ENCODE measurements at places on chromosomes 11 and 22.

DNA sequence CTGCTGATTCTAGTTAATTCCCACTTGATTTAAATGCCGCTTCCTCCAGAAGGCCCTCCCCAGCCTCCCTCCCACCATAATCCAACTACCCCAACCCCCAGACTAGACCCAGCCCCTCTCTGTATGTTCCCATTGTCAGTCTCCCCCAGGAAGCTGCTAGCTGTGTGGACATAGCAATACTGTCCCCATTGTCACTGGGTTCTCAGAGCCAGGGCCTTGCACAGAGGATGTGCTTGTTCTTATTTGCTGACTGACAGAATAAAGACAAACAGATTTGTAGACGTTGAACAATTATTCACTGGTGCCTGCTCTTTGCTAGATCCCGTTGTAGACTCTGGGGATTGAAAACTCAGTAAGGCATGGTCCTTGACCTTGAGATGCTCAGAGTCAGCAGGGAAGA is 45.7 kb upstream of the NAV2 start:
- no peak for DNase-seq

- DNase-seq: no peak
These were observed 243.2 kb upstream of the ZC3H12C start for GRCh38 chr11:109849946-109850345.

DNA sequence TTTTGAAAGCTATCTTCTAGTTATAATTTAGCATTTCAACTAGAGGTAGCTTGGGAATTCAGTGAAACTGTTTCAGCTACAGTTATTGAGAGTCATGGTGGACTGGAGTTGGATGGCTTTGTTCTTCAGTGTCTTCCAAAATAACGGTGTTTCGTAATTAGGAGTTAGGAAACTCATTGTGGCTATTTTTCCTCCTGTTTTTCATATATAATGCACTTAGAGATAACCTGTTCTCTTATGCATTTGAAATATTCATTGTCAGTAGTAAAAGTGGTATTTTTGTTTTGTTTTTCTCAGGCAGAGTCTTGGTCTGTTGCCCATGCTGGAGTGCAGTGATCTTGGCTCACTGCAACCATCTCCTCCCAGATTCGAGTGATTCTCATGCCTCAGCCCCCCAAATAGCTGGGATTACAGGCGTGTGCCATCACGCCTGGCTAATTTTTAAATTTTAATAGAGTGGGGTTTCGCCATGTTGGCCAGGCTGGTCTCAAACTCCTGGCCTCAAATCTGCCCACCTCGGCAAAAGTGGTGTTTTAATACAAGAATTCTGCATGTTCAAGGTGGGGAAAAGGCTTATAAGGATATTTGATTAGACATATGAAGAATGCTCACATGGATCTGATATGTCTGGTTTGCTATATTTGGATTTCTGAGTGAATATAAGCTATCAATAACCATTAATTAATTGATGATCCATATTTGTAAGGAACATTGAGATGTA is 12.7 kb downstream of the PDHX start:
- no peak for DNase-seq

DNA sequence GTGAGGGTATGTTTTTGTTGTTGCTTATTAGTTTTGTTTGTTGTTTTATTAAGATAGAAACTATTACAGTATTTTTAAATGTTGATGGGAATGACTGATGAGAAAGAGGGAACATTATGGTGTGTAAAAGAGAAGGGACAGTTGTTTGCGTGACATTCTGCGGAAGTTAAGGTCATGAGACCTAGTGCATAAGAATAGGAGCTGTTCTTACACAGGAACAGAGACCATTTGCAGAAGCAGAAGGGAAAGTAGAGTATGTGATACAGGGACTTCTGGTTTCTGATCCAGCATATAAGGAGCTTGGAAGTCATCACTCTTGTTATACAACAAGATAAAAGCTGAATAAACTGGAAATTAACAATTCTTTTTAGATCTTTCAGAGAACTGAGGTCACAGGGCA is 299.2 kb upstream of the API5 start:
- DNase-seq: no peak

DNA sequence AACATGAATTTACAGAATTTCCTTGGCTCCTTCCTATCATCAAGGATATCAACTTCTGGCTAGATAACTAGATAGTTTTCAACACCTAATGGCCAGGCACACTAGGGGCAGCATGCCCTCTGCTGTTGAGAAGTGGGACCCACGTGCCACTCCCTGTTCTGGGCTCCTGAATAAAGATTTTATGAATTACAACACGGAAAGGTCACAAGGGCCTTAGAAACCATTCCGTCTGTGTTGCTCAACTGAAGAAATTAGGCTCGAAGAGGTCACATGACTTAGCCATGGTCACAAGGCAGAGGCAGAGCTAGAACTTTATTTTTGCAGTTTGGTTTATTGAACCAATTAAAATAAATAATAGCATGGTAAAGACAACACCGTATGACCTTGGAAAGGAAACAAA is 36.0 kb downstream of the PRCP start:
- no peak for DNase-seq

- DNase-seq: no peak
These were observed 18.6 kb upstream of the SCGB1A1 start for GRCh38 chr11:62400281-62400680.

DNA sequence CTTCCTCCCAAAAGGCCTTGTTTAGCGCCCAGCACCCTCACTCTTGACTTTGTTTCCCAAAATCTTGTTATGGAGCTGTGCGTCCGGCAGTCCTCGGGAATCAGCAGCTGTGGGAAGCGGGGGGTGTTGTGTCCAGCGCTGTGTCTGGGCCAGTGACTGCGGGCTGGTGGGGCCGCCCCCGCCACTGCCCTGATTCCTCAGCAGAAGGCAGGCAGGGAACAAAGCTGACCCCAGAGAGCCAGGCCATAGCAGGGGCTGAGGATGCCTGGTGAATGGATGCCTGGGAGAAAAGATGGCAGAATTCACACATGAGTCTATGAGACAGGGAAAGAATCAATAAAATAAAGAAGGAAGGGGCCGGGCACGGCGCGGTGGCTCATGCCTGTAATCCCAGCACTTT is 2.5 kb downstream of the APOBEC3C start:
- DNase-seq: no peak

DNA sequence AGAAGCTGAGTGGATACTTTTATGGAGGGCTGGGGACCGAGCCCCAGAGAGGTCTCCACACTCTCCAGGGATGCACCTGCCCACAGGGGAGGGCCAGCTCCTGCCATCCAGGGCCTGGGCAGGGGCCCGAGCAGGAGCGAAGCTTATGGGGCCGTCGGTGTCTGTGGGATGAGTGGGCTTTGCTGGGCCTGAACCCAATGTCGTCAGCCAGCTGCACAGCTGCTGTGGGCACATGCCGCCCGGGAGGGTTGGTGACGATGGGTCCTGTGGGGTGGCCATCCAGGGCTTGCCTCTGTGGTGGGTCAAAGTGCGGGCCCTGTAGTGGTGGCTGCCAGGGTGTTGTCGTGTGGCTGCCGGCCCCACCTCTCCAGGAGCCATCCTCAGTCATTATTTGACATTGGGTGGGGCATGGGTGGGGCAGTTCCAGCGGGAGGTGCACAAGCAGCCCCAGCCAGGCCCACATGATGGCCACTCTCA is 447.1 kb downstream of the TBC1D22A start:
- no peak for DNase-seq

DNA sequence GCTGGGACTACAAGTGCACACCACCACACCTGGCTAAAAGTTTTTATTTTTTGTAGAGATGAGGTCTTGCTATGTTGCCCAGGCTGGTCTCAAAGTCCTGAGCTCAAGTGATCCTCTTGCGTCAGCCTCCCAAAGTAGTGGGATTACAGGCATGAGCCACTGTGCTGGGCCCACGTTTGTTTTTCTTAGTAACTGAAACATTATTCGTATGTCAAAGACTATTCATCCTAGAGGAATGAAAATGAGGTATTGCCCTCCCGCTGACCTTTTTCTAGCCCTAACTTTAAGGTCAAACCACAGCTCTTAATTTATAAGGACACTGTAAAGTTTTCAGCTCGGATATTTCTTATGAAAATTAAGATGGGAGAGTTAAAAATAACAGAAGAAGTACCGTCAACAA is 33.2 kb upstream of the PAX6 start:
- no peak for DNase-seq

GRCh38 chr22:44147821-44148574 is 32.7 kb upstream of the PARVG start:
- no peak for DNase-seq

DNA sequence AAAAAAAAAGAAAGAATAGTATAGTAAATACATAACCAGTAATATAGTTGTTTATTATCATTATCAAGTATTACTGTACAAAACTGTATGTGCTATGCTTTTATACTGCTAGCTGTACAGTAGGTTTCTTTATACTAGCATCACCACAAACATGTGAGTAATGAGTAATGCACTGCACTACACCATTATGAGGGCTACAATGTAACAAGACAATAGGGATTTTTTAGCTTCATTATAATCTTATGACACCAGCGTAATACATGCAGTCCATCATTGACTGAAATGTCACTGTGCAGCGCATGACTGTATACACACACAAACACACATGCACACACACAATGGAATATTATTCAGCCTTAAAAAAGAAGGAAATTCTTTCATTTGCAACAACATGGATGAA is 111.5 kb upstream of the ZBED5 start:
- DNase-seq: no peak

- no peak for DNase-seq
These were observed 25.9 kb upstream of the SCARF2 start for GRCh38 chr22:20463324-20464095.

DNA sequence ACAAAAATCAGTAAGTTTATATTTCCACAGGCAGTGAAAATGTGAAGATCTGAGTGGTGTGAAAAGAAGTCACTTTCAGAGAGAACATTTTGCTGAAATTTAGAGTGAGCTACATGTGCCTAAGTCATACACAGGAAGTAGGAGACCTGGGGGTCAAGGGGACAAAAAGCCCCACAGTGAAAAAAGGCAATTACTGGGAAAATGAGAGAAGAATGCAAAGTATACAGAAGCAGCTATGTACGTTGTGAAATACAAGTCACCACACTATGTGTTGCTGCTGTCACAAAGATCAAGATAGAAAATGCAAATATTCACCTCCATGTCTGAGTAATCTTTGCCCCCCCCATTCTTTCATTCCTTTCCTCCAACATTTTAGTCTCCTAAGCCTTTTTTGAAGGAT is 21.6 kb upstream of the SESN3 start:
- DNase-seq: no peak

- no peak for DNase-seq
These were observed 66.8 kb upstream of the GRK3 start for GRCh38 chr22:25497716-25498115.

GRCh38 chr11:68939583-68940555 is 36.2 kb downstream of the IGHMBP2 start:
- DNase-seq: no peak

DNA sequence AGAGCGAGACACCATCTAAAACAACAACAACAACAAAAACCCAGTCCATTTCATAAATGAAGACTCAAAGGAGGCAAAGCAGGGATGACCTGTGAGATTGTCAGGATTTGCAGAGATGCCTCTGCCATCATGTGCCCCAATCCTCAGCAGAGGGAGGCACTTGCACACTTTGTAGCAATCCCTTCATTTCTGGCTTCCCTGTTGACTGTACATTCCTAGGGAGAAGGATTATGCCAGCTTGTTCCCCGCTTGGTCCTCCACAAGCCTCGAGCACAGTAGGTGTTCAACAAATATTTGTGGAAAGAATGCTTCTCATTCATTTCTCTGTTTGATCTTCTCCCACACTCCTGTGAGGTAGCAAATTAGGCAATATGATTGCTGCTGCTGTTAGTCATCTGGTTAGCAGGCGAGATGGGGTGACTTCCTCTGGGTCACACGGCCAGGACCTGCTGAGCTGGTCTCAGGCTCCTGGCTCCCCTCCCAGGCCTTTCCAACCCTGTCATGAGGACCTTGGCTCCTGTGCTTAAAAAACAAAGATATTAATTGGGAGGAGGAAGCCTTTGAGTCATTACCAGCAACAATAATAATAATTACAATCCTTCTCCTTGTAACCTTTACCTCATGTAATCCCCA is 34.1 kb downstream of the LIF start:
- no peak for DNase-seq

DNA sequence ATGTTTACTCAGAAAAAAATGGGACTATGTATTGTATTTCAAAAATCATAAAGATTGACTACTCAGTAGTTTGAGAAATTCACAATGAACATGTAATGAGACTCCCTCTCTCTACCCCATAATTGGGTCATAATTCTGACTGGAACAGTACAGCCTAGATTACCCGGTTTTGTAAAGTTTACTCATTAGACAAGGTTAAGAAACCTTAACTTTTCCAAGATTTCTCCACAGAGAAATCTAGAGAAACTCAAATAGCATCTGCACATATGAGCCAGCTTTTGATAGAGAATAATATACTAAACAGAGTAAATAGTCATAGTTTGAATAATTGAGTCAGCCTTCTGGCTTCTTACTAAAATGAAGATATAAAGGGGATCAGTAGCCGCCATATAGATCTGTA is 331.1 kb upstream of the MPPED2 start:
- no peak for DNase-seq

All from stimulated activated CD4-positive, alpha-beta T cell treated with anti-CD3 and anti-CD28 coated beads, TNF-alpha, amount 100 ng/mL, for 1 hour (primary cell).